ENCODE measurements at places on chromosomes 3 and 15.

GRCh38 chr3:12643010-12643380 lies 20.9 kb downstream of the RAF1 start:
- no peak for DNase-seq

DNA sequence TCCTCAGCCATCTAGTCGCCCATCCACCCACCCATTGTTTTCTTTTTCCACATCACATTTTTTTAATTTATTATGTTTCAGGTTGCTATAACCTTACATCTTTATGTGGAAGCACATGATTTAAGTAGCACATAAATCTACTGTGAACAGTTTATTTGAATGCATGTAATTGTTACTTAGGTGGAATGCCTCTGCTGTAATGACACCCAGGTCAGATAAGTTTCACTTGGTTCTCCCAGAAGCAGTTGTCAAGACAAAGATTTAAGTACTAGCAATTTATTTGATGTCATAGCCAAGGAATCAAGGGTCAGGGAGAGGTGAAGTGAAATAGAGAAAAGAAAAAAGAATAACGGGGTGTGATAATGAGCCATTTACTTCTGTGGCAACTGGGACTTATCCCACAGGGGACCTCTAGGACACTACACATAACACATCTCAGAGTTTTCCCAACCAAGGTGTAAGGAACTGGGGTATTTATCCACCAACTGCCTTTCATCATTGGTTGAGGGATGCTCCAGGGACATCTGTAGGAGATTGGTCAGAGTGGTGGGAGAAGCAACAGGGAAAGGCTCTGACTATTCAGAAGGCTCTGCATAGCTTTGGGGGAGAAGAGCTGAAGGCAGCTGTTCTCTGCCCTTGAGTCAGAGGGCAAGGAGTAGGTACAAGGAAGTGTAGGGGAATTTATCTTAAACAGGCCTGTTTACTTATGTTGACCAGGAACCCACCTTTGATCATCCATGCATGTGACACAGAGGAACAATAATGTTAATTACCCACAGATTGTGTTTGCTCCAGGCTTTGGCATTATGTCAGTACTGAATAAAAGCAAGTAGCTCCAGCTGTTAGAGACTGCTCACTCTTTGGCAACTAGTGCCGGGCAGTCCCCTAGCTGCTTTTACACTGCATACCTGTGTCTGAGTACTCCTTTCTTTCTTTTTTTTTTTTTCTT lies 94.8 kb downstream of the CD200R1L start:
- no peak for DNase-seq

DNA sequence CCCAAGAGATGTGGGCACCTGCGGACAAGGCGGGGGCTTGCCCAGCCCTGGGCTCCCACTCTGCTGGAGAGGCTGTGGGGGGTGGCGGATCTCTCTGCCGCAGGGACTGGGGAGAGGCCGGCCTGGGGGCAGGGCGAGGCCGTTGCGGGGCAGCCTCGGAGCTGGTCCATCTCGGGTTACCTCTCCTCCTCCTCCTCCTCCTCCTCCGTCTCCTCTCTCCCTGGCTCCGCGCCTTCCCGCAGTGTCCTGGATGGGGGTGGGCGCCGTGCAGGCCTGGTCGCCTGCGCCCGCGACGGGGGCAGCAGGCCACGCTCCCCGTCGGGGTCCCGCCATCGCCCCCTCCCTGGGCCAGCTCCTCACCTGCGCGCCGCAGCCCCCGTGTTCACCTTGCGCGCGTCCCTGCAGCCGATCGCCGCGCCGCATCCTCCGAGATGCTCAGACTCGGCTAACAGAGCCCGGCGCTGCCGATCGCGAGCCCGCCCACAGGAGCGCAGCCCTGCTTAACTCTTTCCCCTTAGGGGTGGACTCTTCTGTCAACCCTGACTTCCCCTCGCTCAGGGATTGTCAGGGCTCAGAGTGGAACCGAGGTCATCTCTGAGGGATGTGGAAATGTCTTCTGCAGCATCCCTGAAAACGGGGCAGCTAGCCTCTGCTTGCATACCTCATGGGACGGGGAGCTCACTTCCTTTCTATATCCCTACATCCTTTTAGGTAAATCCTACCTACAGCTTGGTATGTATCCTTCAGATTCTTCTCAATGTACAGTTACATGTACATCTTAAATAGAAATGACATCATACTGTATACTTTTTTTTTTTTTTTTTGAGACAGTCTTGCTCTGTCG lies at the start of gene PRRT3:
Gene PRRT3 (minus strand): TSS at position 447 of the 844 bp plus-strand sequence. CDS start 2,293 bp downstream, outside the sequence.
- DNase-seq: peak; percentile 39

GRCh38 chr3:128497305-128498126 lies 4.5 kb upstream of the GATA2 start:
- peak; percentile 79 for DNase-seq

DNA sequence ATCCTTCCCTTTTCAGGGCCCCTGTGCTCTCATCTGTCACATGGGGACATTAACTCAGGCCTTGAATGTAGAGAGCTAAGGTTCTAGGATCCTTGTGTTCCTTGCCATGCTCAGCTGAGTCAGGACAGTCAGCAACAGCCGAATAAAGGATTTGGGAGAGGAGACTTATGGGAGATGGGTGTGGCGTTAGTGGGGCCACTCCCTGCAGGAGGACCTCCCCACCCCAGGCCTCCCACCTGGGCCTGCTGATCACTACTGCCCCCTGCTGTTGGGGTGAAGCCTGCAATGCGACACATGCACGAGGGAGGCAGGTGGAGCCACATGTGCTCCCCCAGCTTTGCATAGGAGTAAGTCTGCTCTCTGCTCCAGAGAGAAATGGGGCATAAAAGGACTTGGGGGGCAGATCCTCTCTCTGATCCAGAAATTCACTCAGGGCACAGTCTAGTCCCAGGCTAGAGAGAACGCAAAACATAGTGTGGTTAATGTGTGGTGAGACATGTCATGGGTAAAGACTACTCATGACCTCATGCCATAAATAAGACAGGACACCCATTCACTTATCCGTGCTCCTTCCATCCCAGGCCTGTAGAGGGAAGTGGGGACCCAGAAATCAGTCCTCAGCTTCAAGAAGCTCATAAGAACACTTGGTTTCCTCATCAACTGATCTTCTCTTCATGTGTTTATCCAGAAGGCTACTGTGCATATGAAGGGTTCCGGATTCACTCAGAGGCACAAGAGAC lies 19.4 kb downstream of the RBP1 start:
- peak; percentile 46 for DNase-seq

Data from NB4 (cell line).